CD4-positive, alpha-beta T cell treated with Interleukin-12 subunit alpha and Interleukin-12 subunit beta, for 1 hour (primary cell): ENCODE measurements at places on chromosomes 3 and 15.
A peak's percentile ranks its signal among the peaks of the same experiment; 100 is the strongest.

- no peak for DNase-seq
These were observed 79.9 kb downstream of the NR2F2 start for GRCh38 chr15:96410175-96411055.

DNA sequence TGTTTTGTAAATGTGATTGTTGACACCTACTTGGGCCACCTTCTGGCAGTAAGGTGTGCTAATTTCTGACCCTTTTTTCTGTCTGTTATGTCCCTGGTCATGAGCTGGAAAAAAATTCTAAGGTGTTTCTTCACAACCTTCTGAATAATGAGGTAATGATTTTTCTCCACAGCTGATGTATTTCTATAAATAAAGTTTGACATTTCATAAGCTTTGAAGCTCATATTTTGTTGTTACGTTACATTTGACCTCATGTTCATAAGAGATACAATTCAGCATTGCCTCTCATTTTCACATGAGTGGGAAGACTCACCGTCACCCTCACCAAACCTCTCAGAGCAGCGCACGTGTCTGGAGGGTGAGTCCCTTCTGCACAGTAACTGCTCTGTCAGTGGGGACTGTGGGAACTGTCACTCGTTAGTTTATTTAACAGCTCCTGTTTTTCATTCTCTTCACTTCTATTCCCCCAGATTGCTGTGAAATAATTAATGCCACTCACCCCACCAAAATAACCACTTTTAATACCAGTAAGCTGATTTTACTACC, 140.9 kb downstream of the PLCL2 start:
- DNase-seq = no peak

DNA sequence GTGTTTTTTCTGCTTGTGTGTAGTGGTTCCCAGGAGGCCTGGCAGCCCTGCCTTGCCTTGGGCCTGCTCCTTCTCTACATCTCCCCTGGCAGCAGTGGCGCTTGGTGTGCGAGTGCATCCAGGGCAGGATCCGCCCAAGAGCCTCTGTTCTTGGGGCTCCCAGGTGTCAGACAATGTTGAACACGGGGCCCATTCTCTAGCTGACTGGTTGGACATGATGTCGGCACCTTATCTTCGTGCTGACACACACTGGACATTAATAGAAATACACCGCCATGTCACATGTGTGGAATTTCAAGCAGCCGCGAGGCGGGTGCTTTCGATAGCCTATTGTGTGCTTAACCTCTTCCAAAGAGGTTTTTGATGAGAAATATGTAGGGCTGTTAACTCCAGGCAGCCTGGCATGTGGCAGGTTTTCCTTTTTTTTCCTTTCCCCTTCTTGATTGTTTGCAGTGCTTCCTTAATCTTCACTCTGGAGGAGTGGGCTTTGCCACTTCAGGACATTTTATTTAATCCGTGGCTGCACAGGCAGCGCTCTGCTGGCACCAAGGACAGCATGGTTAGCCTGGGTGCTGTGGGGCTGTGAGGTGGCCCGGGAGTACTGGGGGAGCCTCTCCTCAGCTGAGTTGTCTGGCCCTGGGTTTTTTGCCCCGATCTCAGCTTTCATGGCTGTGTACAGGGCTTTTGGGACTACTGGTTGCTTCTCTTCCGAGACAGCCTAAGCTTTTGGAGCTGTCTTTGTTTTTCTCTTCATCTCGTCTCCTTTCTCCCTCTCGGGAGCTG, 42.5 kb downstream of the CHCHD6 start:
- no peak for DNase-seq

DNA sequence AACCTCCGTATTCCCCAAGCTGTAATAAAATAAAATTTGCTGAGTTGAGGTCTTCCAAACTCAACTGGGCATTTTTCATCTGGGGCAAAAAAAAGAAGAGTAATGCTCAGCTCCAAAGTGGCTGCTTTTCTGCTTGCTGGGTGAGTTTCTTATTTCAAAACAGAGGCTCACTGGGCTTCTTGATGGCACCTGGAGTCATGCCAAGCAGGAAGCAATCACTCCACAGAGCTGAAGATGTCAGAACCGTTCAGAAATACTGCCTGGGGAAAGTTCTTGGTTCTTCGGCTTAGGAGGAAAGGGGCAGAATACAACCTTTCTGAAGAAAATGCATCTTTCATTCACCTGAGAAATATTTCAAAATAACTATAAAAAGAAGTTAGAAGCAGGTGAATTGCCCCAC, 4.1 kb downstream of the CCR9 start:
- no peak for DNase-seq

DNA sequence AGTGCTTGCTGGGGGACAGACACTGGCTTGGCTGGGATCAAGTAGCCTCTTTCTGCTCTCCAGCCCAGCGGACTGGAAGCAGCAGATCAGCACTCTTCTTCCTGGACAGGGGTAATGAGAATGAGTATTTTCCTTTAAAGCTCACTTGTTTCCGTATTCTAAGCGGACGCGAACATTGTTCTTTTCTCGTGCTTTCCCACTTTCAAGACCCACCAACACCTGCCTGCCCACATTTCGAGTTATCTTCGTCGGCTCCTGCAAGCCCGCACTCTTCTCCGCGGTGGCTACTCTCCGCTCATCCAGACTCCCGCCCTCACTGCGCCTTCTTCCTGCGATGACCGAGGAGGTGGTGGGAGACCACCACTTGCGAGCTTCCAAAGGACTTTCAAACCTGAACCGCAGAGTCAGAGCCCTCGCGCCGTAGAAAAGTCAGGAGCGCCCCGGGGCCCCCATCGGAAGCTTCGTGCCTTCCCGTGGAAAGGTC, 1.6 kb upstream of the PPM1L start:
- DNase-seq = peak; percentile 20
